Effector CD8-positive, alpha-beta T cell (primary cell): ENCODE measurements at places on chromosomes 3 and 15.

- no peak for DNase-seq
Measured at GRCh38 chr15:60563539-60564404, 84.8 kb upstream of the ICE2 start.

GRCh38 chr3:45646051-45646585 is 43.1 kb upstream of the SACM1L start:
- no peak for DNase-seq

DNA sequence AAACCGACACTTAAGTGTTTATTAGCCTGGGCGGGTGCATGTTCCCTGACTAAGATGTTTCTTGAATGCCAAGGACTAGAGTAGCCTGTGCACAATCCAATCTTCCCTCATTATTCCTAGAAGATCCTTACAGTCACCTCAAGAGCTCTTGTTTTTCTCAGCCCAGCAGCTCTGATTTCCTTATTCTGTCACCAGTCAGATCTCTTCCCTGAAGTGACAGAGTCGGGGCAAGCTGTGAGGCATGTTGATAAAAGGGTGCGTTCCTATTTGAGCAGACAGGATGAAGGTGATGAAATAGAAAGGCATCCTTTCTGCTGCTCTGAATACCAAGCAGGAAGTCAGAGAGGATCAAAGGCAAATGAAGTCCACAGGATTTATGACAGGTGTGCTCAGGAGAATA is 125.6 kb upstream of the MCTP2 start:
- DNase-seq: no peak

DNA sequence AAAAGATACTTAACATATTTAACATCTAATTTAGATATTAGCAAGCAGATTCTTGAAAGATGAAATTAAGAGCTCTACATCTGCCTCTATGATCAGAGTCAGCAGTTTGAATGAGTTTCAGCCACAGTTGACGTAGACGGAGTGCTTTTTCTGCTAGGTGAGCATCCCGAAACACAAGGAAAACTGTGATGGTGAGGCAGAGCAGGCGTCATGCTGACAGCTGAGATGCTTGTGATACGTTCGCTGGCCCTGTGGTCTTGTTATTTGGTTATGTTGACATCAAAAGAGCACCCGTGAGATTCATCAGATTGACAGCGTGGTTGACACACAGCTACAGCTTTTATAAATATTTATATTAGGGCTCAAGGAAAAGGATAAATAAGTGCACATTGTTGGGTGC is 19.6 kb upstream of the GOLGA8B start:
- no peak for DNase-seq

DNA sequence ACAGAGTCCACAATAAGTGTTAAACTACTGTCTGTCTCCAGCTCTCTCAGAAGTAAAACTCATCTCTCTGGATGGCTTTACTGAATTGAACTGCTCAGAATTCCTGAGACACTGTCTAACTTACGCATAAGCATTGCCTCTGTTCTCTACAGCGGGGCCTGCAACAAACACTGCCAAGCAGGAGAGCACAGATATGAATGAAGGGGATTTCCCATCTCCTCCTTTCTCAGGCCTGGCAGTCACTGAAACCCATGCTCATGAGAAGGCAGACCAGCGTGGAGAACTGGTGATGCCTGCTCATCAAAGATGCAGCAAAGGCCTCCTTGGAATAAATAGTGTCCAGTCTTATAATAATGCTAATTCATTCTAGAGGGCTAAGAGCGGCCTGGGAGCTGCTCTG is 10.3 kb downstream of the RASGRP1 start:
- DNase-seq: no peak

GRCh38 chr15:57505949-57506391 is 85.7 kb upstream of the MYZAP start:
- no peak for DNase-seq

- no peak for DNase-seq
Measured at GRCh38 chr3:113204371-113204770, 7.0 kb upstream of the BOC start.

DNA sequence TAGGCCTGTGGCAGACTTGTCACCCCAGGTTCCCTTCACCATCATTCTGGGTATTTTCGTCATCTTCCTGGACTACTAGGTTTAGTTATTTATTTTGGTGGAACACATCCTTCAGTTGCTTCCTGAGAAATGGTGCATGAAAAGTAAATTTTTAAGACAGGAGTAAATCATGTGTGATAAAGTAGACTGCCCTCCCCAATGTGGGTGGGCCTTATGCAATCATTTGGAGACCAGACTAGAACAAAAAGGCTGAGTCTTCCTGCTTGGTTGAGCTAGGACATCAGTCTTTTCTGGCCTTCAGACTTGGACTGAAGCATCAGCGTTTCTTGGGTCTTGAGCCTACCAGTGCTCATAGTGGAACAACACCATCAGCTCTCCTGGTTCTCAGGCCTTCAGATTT is 50.7 kb upstream of the SLC2A2 start:
- DNase-seq: no peak

DNA sequence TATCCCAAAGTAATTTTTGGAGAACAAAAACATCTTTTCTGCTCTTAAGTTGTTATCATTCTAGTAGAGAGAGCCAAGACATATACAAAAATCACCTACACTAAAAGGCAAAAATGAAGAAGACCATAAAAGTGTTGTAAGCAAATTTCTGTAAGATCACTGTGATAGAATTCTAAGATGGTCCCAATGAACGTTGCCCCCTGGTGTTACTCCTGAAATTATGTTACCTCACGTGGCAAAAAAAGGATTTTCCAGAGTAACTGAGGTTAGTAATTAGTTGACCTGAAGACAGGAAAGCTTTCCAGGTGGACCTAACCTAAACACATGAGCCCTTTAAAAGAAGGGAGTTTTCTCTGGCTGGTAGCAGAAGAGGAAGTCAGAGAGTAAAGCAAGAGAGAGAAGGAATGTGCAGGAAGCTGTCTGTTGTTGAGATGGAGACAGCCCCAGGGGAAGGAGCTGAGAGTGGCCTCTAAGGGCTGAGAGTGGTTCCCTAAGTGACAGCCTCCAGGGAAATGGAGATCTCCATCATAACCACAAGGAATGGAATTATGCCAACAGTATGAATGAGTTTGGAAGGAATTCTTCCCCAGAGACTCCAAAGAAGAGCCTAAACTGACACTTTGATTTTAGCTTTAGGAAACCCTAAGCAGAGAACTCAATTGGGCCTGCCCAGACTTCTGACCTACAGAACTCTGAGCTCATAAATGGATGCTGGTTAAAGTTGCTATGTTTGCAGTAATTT is 205.9 kb downstream of the CD47 start:
- DNase-seq: no peak

- no peak for DNase-seq
Measured at GRCh38 chr15:75606711-75607699, 18.5 kb downstream of the SNUPN start.

DNA sequence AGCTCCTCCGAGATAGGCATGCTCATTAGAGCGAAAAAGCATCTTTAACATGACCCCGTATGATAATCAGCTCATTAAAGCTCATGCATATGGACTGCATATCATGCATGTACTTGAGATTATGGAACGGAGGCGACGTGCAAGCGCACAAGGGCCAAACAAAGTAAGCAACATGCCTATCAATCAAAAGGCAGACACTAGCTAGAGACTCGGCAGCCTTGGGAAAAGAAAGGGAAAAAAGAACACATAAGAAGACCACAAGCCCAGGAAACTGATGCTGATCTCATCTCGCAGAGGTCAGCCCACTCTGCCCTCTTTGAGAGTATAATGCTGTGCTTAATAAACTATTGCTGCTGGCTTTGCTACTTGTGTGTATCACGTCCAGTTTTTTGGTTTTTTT is 2.6 kb upstream of the ACOX2 start:
- DNase-seq: no peak

GRCh38 chr3:58214484-58215316 is 3.9 kb upstream of the DNASE1L3 start:
- no peak for DNase-seq

- no peak for DNase-seq
Measured at GRCh38 chr3:187497052-187497451, 128.9 kb downstream of the RTP4 start.

- DNase-seq: no peak
Measured at GRCh38 chr3:116124166-116124565, 321.1 kb downstream of the LSAMP start.

GRCh38 chr3:99505200-99505599 is 133.2 kb upstream of the COL8A1 start:
- DNase-seq: no peak

DNA sequence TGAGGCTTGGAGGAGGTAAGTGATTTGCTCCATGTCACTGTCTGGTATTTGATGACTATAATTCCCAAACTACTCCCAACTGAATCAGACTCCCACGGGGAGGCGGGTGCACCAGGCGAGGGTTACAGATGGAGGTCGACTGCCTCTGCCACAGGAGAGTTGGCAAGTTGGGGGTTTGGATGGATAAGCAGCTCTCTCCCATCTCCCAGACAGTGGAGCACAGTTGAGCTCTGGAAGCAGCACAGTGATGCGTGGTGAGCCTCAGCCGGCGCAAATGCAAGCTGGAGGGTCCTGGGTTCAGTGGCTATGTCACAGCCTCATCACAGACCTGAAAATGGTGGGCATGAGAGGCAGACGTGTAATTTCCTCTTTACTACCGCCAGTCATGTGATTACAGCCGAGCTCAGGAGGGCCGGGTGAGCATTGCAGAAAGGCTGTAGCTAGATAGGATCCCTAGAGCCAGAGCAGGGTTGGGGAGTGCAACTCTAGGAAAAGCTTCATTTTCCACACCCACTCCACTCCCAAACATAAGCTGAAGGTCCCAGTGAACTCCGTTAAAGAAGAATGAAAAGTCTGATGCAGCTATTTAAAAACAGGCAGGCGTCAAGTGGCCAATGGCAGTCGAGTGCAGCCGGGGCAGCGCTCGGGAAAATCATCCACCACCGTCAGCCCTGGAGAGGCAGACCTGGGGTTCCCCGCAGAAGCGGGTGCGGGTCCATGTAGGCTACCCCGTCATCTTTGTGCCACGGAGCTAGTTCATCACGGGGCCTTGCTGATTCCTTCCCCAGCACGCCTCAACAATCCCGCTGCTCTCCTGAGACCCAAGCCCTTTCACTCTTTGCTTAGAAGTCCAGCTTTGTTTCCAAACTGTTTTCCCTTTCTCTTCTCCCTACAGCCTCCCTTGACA is 33.3 kb upstream of the VPS8 start:
- DNase-seq: no peak

DNA sequence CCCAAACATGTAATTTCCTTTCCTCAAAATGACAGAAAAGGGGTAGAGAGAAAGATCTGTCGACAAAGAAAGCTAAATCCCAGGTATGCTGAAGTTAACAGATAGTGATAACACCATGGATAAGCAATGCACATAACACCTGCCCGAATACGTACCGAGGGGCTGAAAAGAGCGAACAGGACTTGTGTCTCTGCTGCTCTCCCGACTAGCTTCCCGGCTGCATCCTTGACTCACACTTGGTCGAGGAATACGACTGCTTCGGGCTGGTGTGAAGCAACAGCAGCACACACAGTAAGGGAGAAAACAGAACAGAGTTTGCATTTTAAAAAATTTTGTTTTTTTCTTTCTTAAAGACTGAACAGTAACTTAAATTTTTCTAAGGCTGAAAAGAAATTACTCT is 136.4 kb downstream of the CLASP2 start:
- DNase-seq: no peak

DNA sequence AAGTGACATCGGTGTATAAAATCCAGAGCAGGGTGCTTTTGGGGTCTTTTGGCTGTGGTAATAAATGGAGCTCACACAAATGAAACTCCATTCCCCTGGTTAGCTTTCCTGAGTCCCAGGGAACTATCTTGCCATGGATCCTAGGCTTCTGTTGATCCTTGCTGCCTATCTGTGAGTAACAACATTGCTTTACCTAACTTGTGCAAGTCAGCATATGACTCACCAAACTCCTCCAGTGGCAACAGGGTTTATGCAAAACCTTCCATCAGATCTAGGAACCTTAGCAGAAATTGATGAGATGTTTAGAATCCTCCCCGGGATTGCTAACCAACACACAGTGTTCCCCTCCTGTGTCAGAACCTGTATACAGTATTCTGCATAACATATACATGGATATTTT is 105.4 kb downstream of the SCAPER start:
- no peak for DNase-seq

GRCh38 chr3:186109897-186110803 is 1.3 kb upstream of the ETV5 start:
- DNase-seq: no peak

GRCh38 chr15:42742149-42742548 is 5.2 kb upstream of the CDAN1 start:
- no peak for DNase-seq
